Stimulated activated CD4-positive, alpha-beta T cell treated with anti-CD3 and anti-CD28 coated beads, Interleukin-15, amount 100 ng/mL, for 1 hour (primary cell): ENCODE measurements at places on chromosomes 1 and 21.

- no peak for DNase-seq
These were observed 9.8 kb downstream of the COL8A2 start for GRCh38 chr1:36115200-36115669.

DNA sequence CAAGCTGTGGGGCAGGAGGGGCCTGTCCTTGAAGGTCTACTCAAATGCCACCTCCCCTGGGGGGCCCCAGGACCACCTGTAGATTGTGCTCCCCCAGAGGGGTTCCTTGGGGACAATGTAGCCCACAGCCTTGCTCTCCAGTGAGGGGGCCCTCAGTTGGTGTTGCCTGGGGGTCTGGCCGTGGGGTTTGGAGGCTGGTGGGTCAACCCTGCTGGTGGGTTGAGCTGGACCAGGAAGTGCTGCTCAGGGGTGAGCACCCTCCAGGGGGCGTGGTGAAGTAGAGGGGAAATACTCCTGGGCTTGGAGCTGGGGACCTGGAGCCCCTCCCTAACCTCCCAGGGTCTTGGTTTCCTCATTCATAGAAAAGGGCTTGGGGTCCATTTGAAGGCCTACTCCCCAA is 143.6 kb upstream of the WNT4 start:
- no peak for DNase-seq

- DNase-seq = no peak
These were observed 63.4 kb downstream of the TRIM11 start for GRCh38 chr1:228343191-228343661.

DNA sequence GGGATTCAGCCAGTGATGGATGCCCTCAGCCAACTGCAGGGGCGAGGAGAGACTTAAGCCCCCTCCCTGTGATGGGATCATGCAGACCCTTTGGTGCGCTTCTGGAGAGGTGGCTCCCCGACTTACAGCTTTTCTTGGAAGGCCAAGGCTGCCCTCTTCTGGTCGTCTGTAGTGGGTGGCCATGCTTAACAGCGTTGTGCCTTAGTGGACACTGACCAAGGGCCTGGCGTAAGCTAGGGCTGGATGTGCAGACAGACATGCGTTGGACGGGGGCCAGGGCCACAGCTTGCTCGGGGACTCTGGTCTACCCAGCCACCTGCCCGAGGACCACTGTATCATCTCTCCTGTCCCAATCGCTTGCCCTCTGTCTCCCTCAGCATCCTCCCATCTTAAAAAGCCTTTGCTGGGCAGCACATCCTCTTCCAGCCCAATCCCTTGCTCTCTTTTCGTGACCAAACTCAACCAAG is 5.5 kb downstream of the AZIN2 start:
- DNase-seq = no peak

DNA sequence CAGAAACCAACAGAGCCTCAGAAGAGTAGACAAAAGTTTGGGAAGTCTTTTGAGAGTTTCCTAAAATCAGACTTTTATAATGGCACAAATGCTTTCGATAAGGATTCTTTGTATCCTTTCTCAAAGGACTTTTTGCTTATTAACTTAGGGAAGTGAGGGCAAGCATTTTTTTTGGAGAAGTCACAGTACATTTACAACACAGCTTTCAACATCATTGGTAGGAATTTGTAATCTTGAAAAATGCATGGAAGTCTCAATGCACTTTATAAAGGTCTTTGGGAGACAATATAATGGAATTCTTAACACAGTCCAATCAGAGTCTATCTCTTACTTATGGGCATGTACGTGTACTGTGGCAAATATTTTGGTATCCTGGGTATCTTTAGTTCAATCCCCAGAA is 325.8 kb upstream of the NR5A2 start:
- DNase-seq = no peak

- no peak for DNase-seq
These were observed 131.5 kb upstream of the EDN2 start for GRCh38 chr1:41615981-41616380.

- DNase-seq = no peak
These were observed 51.9 kb downstream of the IER5 start for GRCh38 chr1:181140398-181140797.

- no peak for DNase-seq
These were observed 26.9 kb downstream of the UCK2 start for GRCh38 chr1:165854101-165854845.
